Stimulated activated CD4-positive, alpha-beta T cell treated with anti-CD3 and anti-CD28 coated beads, Interleukin-15, amount 100 ng/mL, for 48 hours (primary cell): ENCODE measurements at places on chromosomes 5 and 9.
A peak's percentile ranks its signal among the peaks of the same experiment; 100 is the strongest.

DNA sequence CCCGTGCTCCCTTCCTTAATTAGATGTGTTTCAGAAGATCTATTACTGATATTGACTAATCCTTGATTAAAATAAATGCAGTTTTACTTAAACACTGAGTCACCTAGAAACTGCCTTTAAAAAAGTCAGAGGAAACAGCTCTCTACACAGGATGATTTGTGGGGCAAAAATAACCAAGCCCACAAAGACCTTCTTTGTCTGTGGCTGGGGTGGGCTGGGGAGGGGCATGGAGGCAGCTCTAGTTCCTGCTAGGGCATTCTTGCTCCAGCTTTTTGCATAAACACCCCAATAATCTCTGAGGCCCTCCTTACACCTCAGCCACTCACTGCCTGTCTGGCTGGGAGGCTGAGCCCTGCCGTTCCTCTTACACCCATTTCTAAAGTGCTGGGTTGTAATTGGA, 227.6 kb upstream of the DAP start:
- no peak for DNase-seq

DNA sequence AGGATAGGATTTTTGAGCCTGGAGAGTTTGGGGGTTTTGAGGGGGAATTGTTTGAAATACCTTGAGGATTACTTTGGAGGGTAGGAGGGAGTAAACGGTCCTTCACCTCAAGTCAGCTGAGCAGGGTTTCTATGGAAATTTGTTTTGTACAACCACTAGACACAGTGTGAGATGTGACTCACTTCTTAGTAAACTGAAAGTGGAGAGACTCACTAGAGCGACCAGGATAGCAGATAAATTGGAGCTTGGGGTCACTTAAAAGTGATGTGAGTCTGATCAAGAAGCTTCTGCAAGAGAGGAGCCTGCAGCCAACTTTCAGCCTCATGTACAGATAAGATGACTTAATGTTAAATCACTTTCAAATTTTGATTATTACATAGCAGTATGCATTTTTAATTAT, 1945.9 kb upstream of the NUDT12 start:
- no peak for DNase-seq

- no peak for DNase-seq
Measured at GRCh38 chr5:131200560-131200959, 29.8 kb downstream of the LYRM7 start.

DNA sequence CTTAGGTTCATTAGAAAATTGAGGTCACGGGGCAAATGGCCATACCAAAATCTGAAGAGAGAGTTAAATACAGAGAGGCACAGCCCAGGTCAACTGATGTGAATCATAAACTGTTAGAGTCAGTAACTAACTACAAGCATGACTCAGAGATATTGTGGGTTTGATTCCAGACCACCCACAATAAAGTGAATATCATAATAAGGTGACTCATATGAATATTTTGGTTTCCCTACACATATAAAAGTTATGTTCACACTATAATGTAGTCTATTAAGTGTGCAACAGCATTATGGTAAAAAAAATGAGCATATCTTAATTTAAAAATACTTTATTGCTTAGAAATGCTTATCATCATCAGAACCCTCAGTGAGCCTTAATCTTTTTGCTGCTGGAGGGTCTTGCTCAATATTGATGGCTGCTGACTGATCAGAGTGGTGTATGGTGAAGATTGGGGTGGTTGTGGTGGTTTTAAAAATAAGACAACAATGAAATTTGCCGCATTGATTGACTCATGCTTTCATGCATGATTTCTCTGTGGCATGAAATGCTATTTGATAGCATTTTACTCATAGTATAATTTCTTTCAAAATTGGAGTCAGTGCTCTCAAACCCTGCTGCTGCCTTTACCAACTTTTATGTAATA, 53.1 kb upstream of the EDIL3 start:
- no peak for DNase-seq

- no peak for DNase-seq
Measured at GRCh38 chr9:121271368-121272341, 3.7 kb downstream of the GSN start.

DNA sequence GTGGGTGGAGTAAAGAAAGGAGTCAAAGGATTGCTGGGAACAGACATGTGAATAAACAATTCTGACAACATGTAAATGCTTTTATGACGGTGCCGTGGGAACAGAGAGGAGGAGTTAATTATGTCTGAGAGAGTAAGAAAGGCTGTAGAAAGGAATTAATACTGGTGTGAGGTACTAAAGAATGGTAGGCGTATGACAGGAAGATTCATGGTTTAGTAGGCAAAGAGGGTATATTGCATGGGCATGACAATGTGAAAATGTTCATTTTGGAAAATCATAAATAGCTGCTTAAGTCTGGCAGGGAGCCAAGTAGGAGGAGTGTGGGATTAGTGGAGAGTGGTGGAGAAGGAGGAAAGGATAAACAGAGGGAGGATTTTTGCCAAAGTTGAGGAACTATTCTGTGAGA, 19.7 kb downstream of the NAA35 start:
- no peak for DNase-seq

GRCh38 chr9:99336005-99336404, 113.9 kb downstream of the SEC61B start:
- DNase-seq, result no peak

- no peak for DNase-seq
Measured at GRCh38 chr5:113232221-113232620, 202.6 kb downstream of the TSSK1B start.

DNA sequence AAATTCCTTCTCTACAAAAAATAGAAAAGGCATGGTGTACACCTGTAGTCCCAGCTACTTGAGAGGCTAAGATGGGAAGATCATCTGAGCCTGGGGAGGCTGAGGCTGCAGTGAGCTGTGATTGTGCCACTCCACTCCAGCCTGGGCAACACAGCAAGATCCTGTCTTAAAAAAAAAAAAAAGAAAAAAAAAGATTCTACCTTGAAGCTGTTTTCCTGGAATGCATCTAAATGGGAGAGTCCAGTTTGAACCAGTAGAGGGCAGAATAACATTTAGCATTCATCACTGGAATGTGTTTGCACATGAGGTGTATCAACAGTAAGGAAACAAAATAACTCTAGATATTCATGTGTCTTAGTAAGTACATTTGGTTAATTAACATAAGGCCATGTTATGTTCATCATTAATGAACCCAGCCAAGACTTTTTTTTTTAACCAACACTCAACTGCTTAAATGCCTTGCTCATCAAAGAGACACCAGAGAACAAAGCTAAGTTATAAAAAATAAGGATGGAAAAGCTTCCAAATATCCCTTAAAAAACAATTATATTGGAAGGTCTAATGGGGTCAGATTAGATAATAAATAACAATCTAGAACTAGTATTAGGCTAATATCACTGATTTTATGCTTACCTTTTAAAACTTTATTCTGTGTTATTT, 16.1 kb downstream of the IFNE start:
- DNase-seq, result no peak

- DNase-seq, result peak; percentile 49
Measured at GRCh38 chr5:131379723-131380122, 115.9 kb downstream of the CDC42SE2 start.

- DNase-seq, result peak; percentile 39
Measured at GRCh38 chr5:127029581-127030258, 638 bp downstream of the MARCHF3 start.

DNA sequence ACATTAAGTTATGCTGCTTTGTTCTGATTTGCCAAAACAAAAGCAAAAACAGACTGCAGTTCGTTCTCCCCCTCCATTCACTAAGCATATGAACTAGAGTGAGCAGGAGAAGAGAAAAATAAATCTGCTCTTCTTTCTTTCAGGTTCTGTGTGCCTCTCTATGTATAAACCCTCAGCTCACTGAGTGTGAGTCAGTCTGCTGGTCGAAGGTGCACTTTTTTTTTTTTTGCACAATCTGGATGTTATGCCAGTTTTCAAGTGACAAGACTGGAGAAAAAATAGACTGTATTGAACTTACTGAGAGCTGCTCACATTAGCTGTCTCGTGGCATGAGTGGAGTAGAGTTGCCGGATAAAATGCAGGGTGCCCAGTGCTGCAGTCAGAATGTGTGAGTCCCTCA, 244.6 kb upstream of the ATP10B start:
- no peak for DNase-seq
